ENCODE measurements at places on chromosomes 4 and X. TPM values are rescaled to one million over a fixed set of nuclear protein-coding genes. Genes with fewer than 3 reads are reported as not detected.
A peak's percentile ranks its signal among the peaks of the same experiment; 100 is the strongest.

DNA sequence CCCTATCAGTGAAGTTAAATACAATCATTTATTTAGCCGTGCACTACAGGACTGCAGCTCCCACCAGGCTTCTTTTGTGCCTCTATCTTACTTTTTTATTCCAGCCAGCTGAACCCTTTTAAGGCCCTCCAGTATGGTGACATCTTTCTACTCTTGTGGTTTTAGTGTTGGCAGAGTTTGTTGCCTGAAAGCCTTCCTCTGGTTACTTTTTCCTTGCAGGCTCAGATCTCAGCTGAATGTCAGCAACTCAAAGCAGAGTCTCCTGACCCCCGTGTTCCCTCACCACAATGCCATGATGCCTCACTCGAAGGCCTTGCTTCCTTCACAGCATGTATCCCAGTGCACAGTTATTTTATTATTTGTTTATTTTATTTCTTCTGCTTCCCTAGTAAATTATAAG lies 818.9 kb upstream of the LCORL start:
- DNase-seq, result no peak
- H3K4me1 ChIP-seq, result peaks cover 6% of the 10 kb centered on the region
- no peaks in the 10 kb centered on the region for H3K36me3 ChIP-seq
- no peaks in the 10 kb centered on the region for H3K27me3 ChIP-seq
- H3K27ac ChIP-seq, result no peak overlapping the region
- H3K4me3 ChIP-seq, result no peak overlapping the region

DNA sequence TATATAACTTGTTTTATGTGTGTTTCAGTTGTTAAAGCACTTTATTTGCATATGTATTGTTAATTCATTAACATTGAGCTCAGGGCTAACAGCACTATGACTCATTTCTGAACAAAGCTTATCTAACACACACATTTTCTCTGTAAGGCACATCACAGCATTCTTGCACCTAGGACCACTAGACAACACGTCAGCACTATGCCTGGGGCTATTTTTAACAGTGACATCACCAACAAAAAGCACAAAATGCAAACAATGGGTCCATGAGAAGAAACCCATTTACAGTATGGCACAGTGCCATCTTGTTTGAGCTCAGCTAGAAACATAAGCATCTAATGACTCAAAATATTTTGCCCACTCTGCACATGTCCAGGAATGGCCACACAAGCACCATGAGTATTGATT lies 124.4 kb downstream of the RELL1 start:
- H3K4me3 ChIP-seq, result no peak overlapping the region
- no peaks in the 10 kb centered on the region for H3K4me1 ChIP-seq
- no peak overlapping the region for H3K27ac ChIP-seq
- DNase-seq, result no peak

DNA sequence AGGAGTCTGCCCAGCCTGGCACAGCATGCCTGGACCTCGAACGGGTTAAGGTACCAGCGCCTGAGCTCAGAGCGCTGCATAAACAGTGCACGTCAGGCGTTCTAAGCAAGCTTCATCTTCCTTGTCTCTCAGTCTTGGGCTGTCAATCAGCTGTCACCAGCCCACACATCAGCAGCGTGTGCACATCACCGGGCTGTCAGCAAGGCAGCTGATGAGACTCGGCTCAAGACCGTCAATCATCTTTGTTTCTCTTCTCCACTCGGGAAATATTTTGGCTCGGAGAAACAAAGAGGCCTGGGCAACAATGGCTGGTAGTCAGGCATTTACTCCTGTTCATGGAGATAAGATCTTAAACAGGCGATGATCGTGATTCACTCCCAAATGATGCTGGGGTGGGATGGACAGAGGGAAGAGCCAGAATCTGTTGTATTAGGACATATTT lies 141.3 kb downstream of the LDB2 start:
- no peaks in the 10 kb centered on the region for H3K27me3 ChIP-seq
- no peaks in the 10 kb centered on the region for H3K4me1 ChIP-seq
- H3K4me3 ChIP-seq, result no peak overlapping the region
- H3K27ac ChIP-seq, result no peak overlapping the region
- no peaks in the 10 kb centered on the region for H3K36me3 ChIP-seq

- no peak overlapping the region for H3K4me3 ChIP-seq
- H3K4me1 ChIP-seq, result no peaks in the 10 kb centered on the region
- no peak for DNase-seq
- no peaks in the 10 kb centered on the region for H3K27me3 ChIP-seq
These were observed 39.9 kb downstream of the HTT start for GRCh38 chr4:3114377-3114776.

GRCh38 chr4:38614231-38614630 lies 49.8 kb upstream of the KLF3 start:
- H3K36me3 ChIP-seq, result no peaks in the 10 kb centered on the region
- no peak overlapping the region for H3K4me3 ChIP-seq
- H3K27ac ChIP-seq, result no peak overlapping the region
- DNase-seq, result no peak
- H3K4me1 ChIP-seq, result peaks cover 6% of the 10 kb centered on the region
- no peaks in the 10 kb centered on the region for H3K27me3 ChIP-seq

DNA sequence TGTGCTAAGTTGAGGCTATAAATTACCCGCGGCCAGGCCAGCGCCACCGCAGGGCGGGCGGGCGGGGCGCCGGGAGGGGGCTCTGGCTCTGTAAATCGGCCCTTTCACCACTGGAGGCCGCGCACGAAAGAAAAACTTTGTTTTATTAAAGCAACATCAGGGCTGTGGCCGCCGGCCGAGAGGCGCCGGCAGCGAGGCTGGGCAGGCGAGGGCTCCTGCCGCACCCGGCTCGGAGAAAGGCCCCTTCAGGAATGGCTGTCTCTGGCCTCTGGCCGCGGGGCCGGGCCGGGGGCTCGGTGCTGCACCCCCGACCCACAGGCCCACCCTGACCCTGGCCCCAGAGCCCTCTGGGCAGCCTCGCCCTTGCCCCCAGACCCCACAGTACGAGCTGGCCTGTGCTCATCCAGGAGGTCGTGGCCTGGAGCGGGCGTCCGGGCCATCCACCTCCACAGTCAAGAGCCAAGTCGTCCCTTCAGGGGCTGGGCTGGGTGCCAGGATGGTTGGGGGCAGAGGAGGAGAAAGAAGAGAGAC lies 29.5 kb upstream of the FGFR3 start:
- no peak overlapping the region for H3K4me3 ChIP-seq
- peak; percentile 39 for DNase-seq
- no peaks in the 10 kb centered on the region for H3K36me3 ChIP-seq
- H3K4me1 ChIP-seq, result peaks cover 48% of the 10 kb centered on the region
- H3K27ac ChIP-seq, result no peak overlapping the region

DNA sequence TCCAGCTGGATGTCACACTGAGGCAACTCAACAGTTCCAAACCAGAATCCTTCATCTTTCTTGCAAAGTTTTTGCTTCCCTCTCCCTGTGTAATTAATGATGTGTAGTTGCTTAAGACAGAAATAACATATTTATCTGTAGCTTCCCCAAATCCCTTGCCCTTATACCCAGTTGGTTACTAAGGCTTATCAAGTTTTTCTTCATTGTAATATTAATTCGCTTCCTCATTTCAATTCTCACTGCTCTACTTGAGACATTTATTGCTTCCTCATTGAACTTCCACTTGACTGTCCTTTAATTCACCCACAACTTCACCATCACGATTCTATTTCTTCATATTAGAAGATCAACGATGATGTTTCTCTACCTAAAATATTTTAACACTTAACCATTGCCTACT lies 386.6 kb upstream of the CPEB2 start:
- H3K27ac ChIP-seq, result no peak overlapping the region
- H3K36me3 ChIP-seq, result no peaks in the 10 kb centered on the region
- no peak overlapping the region for H3K4me3 ChIP-seq
- H3K27me3 ChIP-seq, result no peaks in the 10 kb centered on the region

- no peaks in the 10 kb centered on the region for H3K4me1 ChIP-seq
- no peaks in the 10 kb centered on the region for H3K27me3 ChIP-seq
- H3K4me3 ChIP-seq, result no peak overlapping the region
- H3K36me3 ChIP-seq, result no peaks in the 10 kb centered on the region
- DNase-seq, result no peak
These were observed 126.6 kb upstream of the NDST3 start for GRCh38 chr4:117907646-117908045.

DNA sequence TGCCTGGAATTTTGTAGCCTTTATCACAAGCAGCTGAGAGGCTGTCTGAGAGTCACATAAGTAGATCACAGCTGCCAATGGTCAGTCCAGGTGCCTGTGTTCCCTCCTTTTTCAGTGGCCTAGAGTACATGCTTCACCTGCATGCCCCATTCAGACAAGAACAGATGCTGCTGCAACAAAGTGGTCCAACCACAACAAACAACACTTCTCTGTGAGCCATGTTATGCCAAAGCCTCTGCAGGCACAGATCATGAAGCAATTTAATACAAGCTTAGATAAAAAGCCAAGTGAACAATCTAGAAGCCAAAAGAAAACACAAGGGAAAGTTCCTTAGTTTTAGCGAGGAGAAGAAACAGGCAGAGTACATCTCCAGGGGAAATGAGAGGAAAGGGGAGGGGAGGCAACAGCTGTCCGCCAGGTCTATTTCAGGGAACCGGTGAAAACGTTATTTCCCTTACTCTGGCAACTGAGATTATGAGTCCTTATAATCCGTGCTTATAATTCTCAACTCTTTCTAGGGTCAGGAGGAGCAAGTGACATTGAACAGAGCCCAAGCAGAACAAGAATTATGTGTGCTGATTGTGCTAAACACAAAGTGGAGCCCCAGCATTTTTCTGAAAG lies 92.6 kb downstream of the TSPAN5 start:
- H3K36me3 ChIP-seq, result no peaks in the 10 kb centered on the region
- DNase-seq, result no peak
- no peaks in the 10 kb centered on the region for H3K27me3 ChIP-seq

DNA sequence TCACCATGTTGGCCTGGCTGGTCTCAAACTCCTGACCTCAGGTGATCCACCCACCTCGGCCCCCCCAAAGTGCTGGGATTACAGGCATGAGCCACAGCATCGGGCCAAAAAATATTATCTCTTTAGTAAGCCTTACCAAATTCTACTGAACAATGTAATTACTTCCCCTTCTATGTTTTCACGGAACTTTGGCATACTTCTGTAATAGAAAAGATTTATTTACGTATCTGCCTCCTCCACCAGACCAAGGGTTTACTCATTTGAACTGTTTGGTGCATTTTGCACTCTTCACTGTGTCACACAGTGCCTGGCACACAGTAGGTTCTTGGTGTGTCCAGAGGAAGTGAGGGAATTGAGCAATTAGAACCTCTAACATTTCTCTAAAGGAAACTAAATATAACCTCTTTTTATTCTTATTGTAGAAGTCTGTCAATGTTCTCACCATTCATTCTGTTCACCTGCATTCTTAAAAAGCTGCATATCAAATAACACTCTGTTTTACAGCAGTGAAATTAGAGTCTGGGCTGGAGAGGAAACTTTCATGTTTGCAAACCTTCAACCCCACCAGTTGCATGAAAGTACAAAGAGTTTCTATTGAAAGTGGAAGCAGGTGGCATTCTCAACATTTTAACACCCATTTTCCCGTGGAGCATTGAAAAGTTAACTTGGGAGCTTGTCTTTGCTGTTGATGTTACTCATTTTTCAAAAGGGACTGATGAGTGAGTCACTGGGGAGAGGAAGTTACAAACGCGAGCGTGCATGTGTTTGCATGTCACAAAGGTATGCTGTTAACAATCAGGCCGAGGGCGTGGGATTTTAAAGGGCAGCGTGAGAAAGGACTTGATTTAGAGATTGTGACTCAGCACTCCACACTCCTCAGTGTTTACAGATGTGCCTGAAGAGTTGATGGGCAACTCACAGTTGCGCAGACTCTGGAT lies 314.1 kb downstream of the STK32B start:
- H3K27ac ChIP-seq, result no peak overlapping the region
- no peak overlapping the region for H3K4me3 ChIP-seq
- DNase-seq, result no peak
- H3K4me1 ChIP-seq, result no peaks in the 10 kb centered on the region

DNA sequence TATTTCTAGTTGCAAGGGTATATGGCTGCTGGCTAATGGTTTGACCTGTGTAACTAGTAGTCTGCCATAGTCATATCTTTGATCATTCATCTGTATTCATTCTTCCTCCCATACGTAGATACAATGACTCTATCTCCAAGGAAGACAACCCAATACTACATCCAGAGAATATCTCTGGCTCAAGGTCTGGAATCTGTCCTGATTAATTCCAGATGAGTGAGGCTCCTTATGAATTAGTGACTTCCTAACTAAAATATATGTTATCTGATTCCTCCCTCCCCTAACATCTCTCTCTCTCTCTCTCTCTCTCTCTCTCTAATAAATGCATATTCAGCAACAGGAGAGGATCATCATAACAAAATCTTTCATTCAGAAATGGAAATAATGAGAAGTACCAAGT lies 641.5 kb downstream of the FAT4 start:
- H3K4me1 ChIP-seq, result no peaks in the 10 kb centered on the region
- no peaks in the 10 kb centered on the region for H3K27me3 ChIP-seq
- H3K27ac ChIP-seq, result no peak overlapping the region
- no peak overlapping the region for H3K4me3 ChIP-seq

GRCh38 chr4:152309418-152309817 lies 226.5 kb downstream of the FBXW7 start:
- no peak overlapping the region for H3K27ac ChIP-seq
- DNase-seq, result no peak

- DNase-seq, result no peak
- no peak overlapping the region for H3K27ac ChIP-seq
- H3K27me3 ChIP-seq, result no peaks in the 10 kb centered on the region
- no peaks in the 10 kb centered on the region for H3K4me1 ChIP-seq
- H3K36me3 ChIP-seq, result no peaks in the 10 kb centered on the region
These were observed 44.6 kb upstream of the SLITRK2 start for GRCh38 chrX:145773006-145773405.

DNA sequence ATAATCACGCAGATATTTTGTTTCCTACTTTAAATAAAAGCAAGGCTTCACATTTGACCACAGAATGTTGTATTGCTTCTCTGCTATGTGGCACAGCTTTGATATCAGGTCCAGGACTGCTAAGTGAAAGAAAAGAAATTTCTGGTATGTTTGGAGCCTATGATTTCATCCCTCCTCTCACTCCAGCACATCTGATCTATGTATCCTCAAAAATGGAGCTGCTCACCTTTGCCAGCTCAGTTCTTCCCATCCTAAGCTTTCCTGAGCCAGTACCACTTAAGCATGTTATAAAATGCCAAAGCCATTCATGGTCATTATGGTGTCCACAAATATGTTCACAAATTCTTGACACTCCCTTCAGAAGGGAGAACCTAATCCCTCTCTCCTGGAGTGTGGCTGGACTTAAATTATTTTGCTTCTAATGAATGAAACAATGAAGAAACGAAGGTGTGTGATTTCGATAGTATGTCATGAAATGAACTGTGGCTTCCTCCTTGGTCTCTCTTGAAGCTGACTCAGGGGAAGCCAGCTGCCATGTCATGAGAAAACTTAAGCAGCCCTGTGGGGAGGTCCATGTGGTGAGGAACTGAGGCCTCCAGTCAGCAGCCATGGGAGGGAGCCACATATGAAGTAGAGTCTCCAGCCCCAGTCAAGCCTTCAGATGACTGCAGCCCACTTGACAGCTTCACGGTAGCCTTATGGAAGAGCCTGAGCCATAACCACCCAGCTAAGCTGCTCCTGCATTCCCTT lies 207.7 kb downstream of the MGST2 start:
- no peak overlapping the region for H3K27ac ChIP-seq
- no peak overlapping the region for H3K4me3 ChIP-seq
- no peaks in the 10 kb centered on the region for H3K27me3 ChIP-seq
- DNase-seq, result no peak
- H3K4me1 ChIP-seq, result peaks cover 40% of the 10 kb centered on the region
- H3K36me3 ChIP-seq, result no peaks in the 10 kb centered on the region

GRCh38 chr4:85861064-85861765 lies 386.3 kb downstream of the ARHGAP24 start:
- peaks cover 11% of the 10 kb centered on the region for H3K4me1 ChIP-seq
- H3K4me3 ChIP-seq, result no peak overlapping the region
- H3K36me3 ChIP-seq, result no peaks in the 10 kb centered on the region
- H3K27ac ChIP-seq, result no peak overlapping the region

Gene ARMCX6
- total RNA-seq, result 23.8 TPM

Gene DGAT2L6
- total RNA-seq, result not detected

Gene SLIT2
- total RNA-seq, result 1.2 TPM

Gene POU3F4
- not detected for total RNA-seq

Gene TRAM1L1
- total RNA-seq, result 4.5 TPM

Gene HS3ST1
- not detected for total RNA-seq

Gene SMR3B
- total RNA-seq, result not detected
